H4 (cell line): ENCODE measurements at places on chromosomes 6 and 20. TPM values are rescaled to one million over a fixed set of nuclear protein-coding genes. Genes with fewer than 3 reads are reported as not detected.

- DNase-seq = no peak
These were observed 9.7 kb upstream of the THBS2 start for GRCh38 chr6:169263374-169263773.

GRCh38 chr6:3882866-3883265, 33.7 kb downstream of the FAM50B start:
- DNase-seq = no peak

- DNase-seq = peak; percentile 86
These were observed 29.2 kb upstream of the EXOC2 start for GRCh38 chr6:722077-722524.

DNA sequence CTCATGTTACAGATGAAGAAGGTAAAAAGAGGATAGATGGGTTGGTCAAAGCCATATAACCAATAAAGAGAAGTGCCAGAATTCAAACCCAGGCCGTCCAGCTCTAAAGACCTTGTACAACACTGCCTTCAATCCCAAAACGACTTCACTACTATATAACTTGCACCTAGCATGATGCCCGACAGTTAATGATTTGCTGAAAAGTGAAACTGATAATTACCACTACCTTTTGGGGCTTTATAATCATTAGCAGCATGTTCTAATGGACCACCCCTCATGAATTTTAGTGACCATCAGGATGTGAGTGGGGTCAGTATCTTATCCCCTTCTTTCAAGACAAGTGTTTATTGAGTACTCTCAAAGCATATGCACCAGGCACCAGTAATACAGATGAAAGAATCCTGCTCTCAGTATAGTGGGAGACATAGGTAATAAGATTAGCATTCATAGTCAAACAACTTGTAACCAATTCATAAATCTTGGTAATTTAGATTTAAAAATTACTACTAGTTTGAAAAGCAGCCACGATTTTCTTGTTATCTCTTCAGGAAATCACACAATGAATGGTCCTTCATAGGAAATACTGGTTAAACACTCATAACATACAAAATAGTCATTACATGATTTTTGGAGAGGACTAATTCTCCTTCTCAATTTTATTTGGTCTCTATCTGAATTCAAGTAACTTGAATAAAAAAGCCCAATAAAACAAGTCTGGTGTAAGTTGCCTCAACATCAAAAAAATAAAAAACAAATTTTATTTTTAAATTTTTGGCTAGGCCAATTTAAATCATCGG, 98.0 kb downstream of the EPB41L2 start:
- DNase-seq = no peak

DNA sequence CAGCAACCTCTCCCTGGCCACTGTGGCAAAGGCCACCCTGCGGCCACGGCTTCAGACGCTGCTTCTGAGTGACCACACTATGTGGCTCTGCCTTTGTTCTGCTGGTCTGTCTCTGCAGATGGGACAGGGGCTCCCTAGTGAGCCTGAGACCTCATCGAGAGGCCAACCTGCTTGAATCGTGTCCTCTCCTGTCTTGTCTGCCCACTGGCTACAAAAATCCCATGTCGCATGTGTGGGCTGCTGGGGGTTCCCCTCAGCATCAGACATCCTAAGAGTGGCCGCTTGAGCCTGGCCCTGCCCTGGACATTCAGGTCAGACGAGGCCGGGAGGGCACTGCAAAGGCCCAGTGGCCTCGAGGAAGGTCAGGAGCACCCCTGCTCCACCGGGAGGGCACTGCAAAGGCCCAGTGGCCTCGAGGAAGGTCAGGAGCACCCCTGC, 222.9 kb downstream of the DLL1 start:
- no peak for DNase-seq

DNA sequence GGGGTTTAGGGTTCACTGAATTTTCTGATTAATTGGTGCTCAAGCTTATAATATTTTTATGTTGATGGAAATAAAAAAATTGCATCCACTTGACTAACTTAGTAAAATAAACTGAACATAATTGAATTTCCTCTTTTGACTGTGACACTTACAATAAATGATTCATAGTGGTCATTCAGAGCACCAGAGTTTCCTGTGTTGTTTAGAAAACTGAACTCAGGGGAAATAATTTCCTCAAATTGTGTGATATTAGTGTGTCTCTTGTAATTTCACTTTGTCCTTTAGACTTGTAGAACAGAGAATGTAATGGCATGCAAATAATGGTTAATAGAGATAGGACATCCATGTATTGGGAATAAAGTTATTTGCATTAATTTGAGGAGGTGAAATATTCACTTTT, 319.7 kb upstream of the MAN1A1 start:
- DNase-seq = no peak

DNA sequence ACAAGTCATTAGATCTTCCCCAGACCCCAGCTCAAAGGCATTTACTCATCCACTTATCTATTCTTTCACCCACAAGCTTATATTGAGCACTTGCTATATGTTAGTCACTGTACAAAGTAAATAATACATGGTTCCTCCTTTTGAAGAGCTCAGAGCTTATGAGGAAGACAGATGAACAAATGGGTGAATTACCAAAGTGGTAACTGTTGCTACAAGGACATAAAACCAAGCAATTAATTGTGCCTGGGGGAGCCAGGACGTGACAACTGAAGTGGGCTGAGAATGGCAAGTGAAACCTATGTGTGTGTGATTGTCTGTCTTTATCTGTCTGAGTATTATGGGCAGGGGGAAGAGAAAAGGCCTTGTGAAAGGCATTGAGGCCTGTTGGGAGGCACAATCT, 45.6 kb upstream of the AKIRIN2 start:
- DNase-seq = no peak

DNA sequence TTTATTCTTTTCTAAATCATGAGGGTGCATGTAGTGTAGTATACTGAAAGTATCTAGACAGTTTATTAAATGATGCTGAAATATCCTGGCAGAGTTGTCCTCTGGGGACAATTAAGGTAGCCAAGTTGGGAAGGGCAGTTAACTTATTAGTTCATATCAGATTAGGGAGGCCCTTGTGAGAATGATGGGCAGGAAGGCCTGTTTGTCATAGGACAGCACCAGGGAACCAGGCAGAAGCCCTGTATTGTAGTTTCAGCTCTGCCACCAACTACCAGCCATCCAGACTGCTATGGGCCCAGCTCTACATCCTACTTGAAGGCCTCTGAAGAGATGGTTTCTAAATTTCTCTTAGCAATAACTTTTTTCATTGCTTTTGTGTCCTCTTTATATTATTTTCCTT, 4.0 kb downstream of the MYLIP start:
- no peak for DNase-seq

DNA sequence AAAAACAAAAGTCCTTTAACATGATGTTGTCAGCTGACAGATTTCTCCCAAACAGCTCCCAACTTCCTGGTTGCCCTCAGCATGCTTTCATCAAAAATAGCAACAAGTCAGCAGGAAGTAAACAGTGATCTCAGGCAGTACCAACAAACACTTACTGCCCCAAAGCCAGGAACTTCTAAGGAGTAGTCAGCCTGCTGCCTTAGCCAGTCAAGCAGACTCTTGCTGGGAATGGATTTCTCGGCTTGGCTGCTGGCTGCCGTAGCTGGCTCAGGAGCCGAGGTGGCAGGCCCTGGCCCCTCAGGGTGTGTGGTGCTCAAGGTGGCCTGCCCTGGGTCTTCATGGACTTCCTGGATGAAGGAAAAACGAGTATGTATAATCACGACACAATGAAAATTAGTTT, 46.6 kb upstream of the EMILIN3 start:
- DNase-seq = no peak

Gene TCF21
- not detected in 2 replicates for total RNA-seq

- peak; percentile 61 for DNase-seq
These were observed 55.7 kb upstream of the SLC23A2 start for GRCh38 chr20:5056801-5057599.

DNA sequence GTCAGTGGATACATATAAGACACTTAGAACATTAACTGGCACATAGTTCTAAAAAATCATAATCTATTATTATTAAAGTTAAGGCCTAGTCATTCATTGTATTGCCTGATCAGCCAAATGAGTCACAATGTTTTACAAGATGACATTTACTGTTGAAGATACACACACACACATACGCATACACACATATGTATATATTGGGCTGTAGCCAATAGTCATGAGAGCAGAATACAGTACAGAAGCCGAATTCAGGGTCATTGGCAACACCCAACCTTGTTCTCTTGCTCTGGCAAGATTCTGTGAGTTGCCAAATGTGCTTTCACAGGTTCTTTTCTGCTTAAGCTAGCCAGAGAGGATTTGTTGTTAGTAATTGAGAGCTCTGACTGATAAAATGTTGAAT, 922.8 kb upstream of the MAP3K7 start:
- DNase-seq = no peak
